Calu3 (cell line): ENCODE measurements at places on chromosomes 6 and 20. TPM values are rescaled to one million over a fixed set of nuclear protein-coding genes. Genes with fewer than 3 reads are reported as not detected.

The RCAN2 gene
- 2.2 and 3.7 TPM in 2 replicates for total RNA-seq

DNA sequence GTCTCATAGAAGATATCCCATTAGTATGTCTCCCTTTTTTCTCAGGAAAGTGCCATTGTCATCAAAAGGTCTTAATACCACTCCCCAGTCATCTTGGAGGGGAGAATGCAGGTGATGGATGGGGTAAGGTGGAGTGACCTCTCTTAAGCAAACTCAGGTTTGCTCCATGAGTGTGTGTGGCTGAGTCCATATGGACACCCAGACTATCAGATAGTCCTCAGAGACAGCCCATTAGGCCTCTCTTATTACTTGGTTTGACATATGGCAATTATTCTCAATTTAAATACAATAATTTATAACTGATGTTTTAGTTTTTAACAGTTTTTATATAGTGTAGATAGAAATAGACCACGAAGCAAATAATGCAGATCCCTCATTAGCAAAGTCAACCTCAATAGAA lies 23.2 kb downstream of the LAMA4 start:
- DNase-seq, result no peak

GRCh38 chr6:23441808-23442461 lies 684.1 kb upstream of the NRSN1 start:
- DNase-seq, result no peak

GRCh38 chr6:136108361-136108945 lies 141.7 kb downstream of the MTFR2 start:
- DNase-seq, result no peak

The C20orf173 gene
- total RNA-seq, result not detected in 2 replicates

The FIG4 gene
- total RNA-seq, result 11.4 and 14.7 TPM in 2 replicates

The SLC2A4RG gene
- 163 and 169 TPM in 2 replicates for total RNA-seq

DNA sequence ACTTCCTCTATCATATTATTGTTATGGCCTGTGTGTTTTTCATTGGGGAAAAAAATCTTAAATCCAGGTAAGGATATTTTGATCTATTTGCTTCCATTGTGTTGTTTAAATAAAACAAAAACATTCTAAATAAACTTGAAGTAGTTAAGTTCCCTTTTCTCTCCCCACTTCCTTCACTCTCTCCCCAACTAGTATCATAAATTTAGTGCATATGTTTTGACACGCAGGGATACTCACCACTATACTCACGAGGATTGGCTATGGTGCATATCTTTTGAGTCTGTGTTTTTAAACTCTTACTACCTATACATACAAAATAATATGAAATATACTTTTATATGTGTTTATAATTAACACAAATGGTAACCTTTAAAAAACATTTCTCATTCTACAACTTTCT lies 5.2 kb downstream of the TTLL9 start:
- no peak for DNase-seq

- no peak for DNase-seq
These were observed 24.8 kb upstream of the IGF2R start for GRCh38 chr6:159943968-159944598.

The CD109 gene
- total RNA-seq, result 1.9 and 3.6 TPM in 2 replicates

GRCh38 chr20:60143261-60143842 lies 185.1 kb downstream of the CDH26 start:
- no peak for DNase-seq

DNA sequence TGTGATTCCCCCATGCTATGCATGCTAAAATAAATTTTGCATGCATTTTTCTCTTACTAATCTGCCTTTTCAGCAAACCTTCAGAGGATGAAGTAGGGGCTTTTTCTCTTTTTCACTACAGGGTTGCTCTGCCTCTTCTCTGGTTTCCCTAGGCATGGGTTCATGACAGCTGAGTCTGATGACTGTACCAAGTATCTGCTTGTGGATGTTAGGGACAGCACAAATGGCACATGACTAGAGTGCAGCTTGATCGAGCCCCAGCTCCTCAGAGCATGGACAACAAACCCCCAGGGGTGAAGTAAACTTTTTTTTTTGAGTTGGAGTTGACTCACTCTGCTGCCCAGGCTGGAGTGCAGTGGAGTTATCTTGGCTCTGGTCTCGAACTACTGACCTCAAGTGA lies 57.1 kb upstream of the GCM1 start:
- no peak for DNase-seq

The DNAAF9 gene
- 6.3 and 7.4 TPM in 2 replicates for total RNA-seq

GRCh38 chr20:45359406-45360148 lies 3.4 kb upstream of the SYS1 start:
- DNase-seq, result peak; percentile 87

- DNase-seq, result no peak
These were observed 36.6 kb upstream of the HIVEP1 start for GRCh38 chr6:11975353-11975977.

GRCh38 chr6:112622036-112622435 lies 274.9 kb downstream of the RFPL4B start:
- no peak for DNase-seq

DNA sequence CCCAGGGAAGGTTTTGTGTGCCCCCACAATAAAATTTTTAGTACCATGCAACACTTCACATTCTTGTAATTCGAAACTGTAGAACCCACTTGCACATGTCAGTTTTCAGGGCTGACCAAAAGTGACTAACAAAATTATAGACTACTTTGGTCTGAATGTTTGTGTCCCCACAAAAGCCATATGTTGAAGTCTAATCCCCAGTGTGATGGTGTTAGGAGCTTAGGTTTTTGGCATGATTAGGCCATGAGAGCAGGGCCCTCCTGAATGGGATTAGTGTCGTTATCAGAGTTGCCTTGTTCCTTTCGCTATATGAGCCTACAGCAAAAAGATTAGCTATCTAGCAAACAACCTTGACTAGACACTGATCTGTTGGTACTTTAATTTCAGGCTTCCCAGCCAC lies 49.0 kb upstream of the TENT5A start:
- DNase-seq, result no peak

DNA sequence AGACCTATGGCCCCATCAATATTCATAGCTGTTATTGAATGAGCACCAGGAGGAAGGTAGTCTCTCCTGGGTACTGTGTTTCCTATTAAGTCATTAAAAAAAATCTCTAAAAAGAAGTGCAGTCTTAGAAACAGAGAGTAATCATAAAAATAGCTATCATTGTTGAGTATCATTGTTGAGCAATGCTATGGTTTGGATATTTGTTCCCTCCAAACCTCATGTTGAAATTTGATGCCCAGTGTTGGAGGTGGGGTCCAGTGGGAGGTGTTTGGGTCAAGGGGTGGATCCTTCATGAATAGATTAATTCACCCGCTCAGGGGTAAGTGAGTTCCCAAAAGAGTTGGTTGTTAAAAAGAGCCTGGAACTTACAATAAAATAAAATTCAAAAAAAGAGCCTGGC lies 88.1 kb upstream of the IYD start:
- DNase-seq, result no peak

DNA sequence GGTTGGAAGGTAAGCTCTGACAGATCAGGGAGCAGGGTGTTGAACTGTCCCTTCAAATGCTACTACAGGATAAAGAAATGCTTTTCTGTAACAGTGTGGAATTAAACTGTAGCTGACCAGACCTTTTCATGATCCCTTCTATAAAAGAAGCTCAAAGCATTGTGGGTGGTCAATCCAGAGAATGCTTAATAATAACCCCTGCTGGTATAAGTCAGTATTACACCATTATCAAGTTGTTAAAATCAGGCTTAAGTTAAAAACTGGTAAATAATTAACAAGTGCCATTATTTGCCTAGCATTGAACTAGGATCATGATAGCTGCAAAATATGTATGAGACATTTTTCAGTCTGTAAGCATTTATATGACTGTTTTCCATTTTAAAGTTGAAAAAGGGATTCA lies 468.9 kb downstream of the PKHD1 start:
- no peak for DNase-seq

- DNase-seq, result peak; percentile 50
These were observed 342.0 kb downstream of the SOX4 start for GRCh38 chr6:21935561-21936028.

The SNX9 gene
- 16.6 and 17.7 TPM in 2 replicates for total RNA-seq

DNA sequence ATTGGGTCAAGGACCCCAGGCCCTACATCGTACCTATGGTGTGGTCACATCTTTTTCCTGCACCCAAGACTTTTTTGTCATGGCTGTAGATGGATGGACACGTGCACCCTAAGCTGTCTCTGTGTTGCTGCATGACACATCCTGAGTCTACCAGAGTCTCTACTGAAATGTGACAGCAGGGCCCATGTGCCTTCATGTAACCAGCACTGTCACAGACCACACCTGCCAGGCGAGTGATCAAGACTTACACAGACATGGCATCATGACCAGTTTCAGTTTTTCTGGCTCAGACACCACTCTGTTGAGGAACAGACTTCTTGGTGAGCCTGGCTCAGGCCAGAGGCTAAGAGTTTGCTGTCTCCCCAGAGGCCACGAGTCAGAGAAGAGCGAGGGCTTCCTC lies 7.6 kb downstream of the PRND start:
- DNase-seq, result no peak

GRCh38 chr6:110255211-110255750 lies 75.1 kb downstream of the CDC40 start:
- peak; percentile 21 for DNase-seq

GRCh38 chr6:163014736-163015135 lies 287.0 kb downstream of the PACRG start:
- no peak for DNase-seq

The GFOD1 gene
- total RNA-seq, result 8.7 and 9.5 TPM in 2 replicates

GRCh38 chr20:4439461-4439860 lies 282.2 kb upstream of the PRND start:
- DNase-seq, result no peak

The PKHD1 gene
- 23.7 and 25.2 TPM in 2 replicates for total RNA-seq

DNA sequence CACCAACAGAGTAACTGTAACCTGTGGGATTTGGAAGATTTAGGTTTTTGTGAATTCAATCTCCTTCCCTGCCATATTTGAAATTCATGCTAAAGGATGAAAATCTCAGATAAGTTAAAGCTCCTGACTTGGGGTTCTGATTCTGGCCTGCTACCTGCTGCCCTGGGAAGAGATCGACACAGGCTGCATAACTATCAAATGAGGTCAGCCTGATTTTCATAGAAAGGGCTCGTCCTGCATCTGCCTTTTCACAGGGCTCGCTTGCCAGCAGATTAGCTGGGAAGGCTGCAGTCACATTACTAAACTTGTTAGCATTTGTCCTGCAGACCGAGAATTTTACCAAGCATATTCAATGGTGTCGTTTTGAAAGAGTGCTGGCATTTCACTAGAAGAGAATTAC lies 14.6 kb downstream of the GCLC start:
- DNase-seq, result no peak

GRCh38 chr20:7463290-7463689 lies 477.0 kb downstream of the HAO1 start:
- no peak for DNase-seq

The SLPI gene
- 270 and 446 TPM in 2 replicates for total RNA-seq

GRCh38 chr6:20173833-20174792 lies 38.2 kb downstream of the MBOAT1 start:
- DNase-seq, result no peak
